ENCODE measurements at places on chromosomes 3 and 15. TPM values are rescaled to one million over a fixed set of nuclear protein-coding genes. Genes with fewer than 3 reads are reported as not detected.

- no peak for DNase-seq
These were observed 263.4 kb downstream of the MCTP2 start for GRCh38 chr15:94494732-94495131.

The MKRN2OS gene
- not detected for total RNA-seq

GRCh38 chr3:23748398-23749110 is 57.2 kb upstream of the UBE2E1 start:
- no peak for DNase-seq

DNA sequence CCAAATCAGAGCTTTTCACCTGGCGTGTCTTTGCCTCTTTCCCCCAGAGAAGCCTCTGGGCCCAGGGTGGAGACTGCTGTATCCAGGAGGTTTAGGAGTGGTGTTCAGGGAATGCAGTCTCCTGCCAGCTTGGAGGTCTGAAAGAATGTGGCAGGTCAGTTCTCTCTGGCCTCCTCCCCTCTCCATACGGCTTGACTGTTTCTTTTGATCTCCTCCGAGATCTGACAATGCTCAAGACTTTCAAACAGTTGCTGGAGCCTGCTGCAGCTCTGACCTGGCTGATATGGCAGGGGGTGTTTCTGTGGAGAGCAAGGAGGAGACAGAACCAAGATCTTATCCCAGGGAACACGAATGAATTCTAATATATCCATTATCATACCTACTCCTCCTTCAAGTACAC is 24.7 kb upstream of the TM4SF4 start:
- no peak for DNase-seq

GRCh38 chr3:25831578-25831977 is 41.7 kb downstream of the OXSM start:
- peak; percentile 13 for DNase-seq

The FRMD4B gene
- total RNA-seq: 139 TPM

DNA sequence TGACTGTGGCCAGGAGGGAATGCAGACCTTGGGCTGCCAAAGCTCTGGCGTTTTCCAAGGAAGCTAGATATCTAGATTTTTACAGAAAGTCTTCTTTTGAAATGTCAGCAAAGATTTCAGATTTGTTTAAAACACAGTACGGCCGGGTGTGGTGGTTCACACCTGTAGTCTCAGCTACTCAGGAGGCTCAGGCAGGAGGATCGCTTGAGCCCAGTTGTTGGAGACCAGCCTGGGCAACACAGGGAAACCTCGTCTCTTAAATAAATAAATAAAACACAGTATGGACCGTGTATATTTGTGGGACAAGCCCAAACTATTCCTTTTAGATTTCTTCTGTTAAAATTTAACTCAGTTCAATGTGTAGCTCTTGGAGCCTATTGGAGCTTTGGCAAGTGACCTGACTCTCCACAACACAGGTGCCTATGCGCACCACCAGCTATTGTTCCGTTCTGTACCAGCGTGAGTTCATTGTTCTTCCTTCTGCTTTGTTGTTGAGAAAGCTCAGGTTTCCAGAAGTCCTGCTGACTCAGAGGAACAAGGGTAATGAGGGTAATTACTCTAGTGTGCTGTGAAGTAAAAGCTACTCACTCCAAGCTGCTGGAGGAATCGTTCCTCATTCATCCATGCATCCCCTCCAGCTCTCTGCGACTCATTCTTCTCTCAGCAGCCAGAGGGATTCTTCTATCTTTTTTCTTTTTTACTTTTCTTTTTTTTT is 73.1 kb upstream of the SLC6A6 start:
- DNase-seq: no peak

The EFCC1 gene
- total RNA-seq: 6.8 TPM

- no peak for DNase-seq
These were observed 188.7 kb downstream of the NSUN3 start for GRCh38 chr3:94251566-94251965.

DNA sequence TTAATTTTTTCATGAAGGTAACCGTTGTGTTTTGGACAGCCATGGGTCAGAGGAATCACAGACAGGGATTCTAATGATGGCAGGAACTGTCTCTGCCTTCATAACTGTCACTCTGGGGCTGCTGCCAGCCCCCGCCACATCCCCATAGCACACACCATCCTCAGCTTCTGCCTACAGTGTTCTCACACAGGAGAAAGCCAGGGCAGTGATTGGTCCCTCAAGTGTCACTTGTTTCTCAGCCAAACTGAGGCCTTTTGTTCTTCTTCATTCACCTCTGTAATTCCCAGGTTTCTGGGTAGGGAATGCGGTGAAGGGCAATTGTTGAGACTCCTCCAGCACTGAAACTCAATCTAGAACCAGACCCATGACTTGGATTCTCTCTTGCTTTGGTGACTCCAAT is 65.4 kb upstream of the C3orf80 start:
- no peak for DNase-seq

The EBLN2 gene
- total RNA-seq: 9.3 TPM

All from thyroid gland (tissue), 4 donors.